ENCODE measurements at places on chromosomes 7 and 10.

DNA sequence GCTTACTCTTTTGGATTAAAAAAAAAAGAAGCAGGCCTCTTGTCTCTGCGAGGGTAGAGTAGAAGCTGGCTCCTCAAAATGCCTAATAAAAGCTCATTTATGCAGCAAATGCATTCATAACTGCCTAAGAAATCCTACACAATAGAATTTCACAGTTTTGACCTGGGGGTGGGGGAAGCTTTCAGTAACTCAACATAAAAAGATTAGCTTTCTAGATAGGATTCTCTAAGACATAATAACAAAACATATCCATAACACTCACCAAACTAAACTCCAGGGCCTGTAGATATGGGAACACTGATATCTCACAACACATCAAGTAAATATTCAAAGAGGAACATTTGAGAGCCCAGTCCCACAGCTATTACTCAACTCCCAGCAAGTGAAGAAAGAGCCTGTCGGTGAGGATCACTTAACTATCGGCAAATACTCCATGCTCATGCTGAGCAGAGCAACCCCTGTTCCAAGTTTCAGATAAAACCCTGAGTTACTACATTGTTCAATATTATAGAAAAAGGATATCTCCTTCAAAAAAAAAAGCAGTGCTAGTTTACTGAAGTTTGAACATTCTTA, 88.1 kb downstream of the COBL start:
- no peak for DNase-seq

- DNase-seq: no peak
Measured at GRCh38 chr10:125190414-125190813, 30.1 kb upstream of the CTBP2 start.

GRCh38 chr7:155995183-155995612, 182.9 kb upstream of the SHH start:
- DNase-seq: no peak

DNA sequence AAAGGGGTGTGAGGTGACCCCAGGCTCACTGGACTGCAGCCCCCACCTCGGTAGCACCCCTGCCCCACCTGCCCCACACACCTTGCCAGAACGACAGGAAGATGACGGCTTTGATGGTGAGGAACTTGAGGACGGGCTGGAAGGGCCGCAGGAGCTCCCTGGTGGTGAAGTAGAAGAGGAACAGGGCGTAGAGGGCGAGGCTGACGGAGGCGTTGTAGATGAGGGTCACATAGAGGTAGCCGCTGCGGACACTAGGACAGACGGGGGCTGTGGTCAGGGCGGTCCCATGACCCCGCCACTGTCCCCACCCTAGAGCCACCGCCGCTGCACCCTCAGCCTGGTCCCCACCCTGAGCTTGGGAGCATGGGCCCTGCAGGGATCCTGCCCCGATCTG, 7.6 kb downstream of the TMEM184A start:
- DNase-seq: no peak

DNA sequence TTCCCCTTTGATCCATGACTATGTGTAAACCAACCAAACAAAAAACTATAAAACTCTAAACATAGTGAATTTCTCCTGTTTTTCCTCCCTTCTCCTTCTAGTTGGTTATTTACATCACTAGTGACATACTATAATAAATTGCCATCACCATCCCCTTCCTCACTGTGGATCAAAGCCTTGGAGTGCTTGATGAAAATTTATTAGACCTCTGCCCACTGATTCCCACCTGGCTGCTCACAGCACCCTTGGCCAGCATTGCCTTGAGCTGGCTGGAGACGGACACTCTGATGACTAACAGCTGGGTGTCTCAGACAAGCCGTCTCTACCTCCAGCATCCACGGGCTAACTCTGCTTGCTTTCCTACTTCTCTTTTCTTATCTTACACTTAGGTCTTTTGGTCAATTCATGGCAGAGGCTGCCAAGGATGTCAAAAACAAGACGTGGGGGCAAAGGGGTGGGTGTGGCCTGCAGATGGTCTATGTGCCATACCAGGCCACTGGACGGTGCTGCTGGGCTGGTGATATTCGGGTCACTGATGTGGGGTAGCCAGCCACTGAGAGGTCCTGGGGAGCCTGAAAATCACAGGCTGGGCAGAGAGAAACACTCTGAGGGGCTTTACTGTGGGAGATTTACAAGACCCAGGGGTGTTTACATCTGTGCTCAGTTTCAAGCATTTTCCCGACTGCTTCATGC, 207.8 kb downstream of the TAX1BP1 start:
- DNase-seq: no peak

GRCh38 chr10:60916025-60916424, 28.0 kb downstream of the RHOBTB1 start:
- no peak for DNase-seq

DNA sequence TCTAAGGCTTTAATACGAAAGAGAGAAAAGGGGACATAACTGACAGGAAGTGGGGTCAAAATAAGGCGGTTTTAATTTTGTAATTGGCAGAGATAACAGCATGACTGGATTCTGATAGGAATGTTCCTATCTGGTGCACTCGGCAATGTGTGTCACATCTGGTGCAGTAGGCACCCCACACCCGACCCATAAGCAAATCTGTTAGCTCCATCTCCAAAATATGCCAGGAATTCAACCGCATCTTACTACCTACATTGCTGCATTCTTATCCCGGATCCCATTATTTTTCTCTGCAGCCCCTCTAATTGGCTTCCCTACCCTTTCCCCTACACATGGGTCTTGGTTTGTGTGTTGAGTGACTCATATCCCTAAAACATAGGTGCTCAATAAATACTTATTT, 19.1 kb upstream of the GALNT11 start:
- DNase-seq: no peak

DNA sequence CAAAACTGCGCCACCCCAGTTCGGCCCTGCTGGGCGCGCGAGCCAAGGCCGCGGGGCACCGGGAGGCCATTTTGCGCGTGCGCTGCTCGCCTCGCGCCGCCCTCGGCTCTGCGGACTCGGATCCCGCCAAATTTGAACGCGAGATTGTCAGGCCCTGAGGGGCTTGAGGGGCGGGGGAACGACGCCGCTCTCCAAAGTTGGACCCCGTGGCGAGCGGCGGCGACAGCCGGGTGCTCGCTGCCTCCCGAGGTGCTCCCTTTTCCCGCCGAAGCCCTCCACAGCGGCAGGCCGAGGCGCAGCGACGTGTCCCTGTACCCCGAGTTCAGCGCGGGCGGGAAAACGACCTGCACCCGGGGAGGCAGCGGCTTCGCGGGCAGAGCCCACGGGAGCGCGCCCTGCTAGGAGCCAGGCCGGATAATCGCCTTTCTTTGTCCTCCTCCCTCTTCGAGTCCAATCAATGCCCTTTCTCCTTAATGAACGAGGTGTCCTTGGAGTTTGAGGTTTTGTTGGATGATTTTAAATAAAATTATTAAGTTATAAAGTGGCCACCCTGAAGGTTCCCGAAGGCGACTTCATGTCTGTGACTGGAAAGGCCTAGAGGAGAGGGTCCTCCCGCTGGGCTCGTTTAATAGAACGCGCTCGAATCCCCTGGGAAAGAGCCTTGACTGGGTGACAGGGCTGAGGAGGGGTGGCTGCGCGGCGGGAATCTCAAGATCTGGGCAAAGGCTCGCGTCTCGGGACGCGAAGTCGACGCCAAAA, 10.7 kb upstream of the SPAG6 start:
- DNase-seq: no peak

DNA sequence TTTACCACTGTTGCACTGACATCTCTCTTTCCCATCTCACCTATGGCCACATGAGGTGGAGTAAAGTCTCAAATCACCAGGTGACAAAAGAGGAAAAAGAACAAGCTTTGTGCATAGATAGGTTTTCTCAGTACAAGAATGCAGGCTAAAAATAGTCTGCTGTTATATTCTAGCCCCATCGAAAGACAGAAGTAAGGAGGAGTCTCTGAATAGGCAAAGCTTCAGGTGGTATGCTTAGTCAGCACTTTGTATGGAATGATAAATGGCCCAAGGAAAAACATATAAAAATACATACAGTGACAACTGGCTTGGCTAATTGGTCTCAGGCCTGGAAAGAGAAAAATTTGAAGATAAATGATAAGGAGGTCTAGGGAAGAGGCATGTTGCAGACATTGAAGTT, 39.6 kb upstream of the KCND2 start:
- DNase-seq: no peak

DNA sequence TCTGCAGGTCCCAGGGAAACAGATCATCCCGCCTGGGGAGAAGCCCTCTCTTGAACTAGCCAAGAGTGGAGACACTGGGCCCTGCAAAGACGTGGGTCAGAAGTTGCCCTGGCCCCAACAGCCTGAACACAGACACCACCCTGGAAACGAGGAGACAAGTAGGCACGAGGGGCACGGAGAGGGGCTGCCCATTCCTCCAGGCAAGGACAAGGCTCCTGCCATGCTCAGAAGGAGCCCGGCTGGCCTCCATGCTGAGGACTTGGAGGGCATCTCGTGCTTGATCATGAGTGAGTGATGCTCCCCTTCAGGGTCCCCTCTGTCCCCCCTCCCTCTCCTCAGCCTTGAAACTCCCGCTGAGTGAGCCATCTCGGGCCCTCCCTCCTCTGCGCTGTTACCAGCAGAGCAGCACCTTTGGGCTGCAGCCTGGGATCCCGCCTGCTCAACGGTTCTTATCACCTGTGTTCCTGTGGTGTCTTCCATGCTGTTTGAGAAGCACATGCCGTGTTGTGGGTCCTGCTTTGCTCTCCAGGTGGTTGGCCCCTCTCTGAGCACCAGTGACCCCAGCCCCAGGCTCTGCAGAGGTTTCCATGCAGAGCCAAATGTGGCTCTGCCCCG, 544.3 kb downstream of the TCERG1L start:
- no peak for DNase-seq

DNA sequence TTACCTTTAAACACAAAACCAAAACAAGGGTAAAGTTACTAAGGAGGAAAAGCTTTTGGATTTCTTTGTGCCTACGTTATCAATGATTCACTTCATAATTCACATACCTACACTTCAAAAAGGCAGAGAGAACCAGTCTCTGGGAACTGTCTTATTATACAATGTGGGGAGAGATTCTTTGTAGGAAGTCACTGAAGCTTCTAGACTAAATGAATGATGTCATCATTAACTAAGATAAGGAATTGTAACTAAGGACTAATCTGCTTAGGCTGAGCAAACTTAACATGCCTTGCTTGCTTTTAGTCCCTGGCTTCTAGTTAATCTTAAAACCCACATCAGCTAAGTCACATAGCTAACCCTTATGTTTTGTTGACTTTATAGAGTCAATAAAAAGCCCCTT, 771.2 kb downstream of the NXPH1 start:
- no peak for DNase-seq

DNA sequence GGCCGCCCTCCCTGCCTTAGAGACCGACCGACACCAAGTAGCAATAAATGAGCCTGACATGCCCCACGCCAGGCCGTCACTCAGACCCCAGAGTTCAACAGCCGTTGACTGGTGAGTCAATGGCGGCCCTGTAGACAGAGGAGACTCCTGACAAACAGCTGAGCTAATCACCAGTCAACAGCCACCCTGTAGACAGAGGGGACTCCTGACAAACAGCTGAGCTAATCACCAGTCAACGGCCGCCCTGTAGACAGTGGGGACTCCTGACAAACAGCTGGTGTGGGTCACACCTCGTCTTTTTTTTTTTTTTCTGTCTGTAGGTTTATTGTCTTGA, 16.9 kb upstream of the KNDC1 start:
- no peak for DNase-seq

DNA sequence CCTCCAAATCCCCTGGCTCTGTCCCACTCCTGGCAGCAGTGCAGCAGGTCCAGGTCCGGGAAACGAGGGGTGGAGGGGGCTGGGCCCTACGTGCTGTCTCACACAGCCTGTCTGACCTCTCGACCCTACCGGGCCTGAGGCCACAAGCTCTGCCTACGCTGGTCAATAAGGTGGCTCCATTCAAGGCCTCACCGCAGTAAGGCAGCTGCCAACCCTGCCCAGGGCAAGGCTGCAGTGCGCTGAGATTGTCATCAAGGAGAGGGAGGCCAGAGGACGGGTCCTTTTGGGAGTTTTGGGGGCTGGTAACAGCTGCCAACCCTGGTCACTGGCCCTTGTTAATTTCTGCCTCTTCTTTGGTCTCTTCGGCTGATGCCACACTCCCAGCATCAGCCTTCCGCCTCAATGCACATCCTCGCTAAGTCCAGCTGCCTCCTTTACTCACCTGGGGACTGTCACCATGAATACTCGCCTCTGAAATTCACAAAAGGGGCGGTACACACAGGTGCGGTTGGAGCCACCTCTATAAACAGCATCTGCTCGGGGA, 3.5 kb downstream of the EPO start:
- DNase-seq: no peak

GRCh38 chr7:1661461-1661860, 8.6 kb upstream of the ELFN1 start:
- no peak for DNase-seq

DNA sequence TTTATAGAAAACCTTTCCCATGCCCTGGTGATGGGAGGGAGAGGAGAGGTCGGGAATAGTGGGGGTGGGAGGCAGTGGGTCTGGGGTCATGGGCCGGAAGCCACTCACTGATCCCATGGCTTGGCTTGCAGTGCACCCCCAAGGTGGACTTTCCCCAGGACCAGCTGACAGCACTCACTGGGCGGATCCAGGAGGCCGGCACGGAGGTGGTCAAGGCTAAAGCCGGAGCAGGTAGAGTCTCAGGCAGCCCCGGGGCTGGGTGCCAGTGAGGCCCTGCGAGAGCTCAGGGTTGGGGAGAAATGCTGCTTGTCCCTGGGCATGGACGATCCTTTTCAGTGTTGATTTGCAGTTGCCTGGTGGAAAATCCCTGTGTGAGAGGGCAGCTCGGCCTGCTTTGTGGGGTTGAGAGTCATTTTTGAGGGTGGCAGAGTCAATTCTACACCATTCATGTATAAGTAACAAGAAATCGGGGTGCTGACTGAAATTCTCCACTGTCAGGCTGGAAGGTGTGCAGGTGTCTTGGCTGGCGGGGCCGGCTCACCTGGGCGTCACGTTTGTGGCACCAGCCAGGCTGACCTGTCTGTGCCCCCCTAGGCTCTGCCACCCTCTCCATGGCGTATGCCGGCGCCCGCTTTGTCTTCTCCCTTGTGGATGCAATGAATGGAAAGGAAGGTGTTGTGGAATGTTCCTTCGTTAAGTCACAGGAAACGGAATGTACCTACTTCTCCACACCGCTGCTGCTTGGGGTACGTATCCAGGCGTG, 16.5 kb downstream of the MDH2 start:
- DNase-seq: no peak

DNA sequence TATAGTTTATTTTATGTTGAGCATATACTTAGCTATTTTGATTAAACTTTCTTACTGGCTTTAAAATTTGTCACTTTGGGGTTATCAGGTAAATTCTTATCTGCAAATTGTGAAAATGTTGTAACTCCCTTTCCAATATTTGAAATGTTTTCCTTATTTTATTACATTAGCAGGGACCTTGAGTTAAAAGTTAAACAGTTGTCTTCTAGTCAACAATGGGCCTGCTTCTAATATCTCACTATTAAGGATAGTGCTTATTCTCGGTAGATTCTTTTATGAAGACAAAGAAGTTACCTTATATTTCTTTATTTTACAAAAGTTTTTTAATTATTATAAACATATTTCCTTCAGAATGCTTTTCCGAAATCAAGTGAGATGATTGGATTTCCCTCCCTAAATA, 53.7 kb upstream of the AHR start:
- DNase-seq: no peak

- DNase-seq: no peak
Measured at GRCh38 chr7:147279964-147280374, 1163.4 kb downstream of the CNTNAP2 start.

Measured in tibial nerve (tissue), 4 donors.